H4 (cell line): ENCODE measurements at places on chromosomes 11 and 22. TPM values are rescaled to one million over a fixed set of nuclear protein-coding genes. Genes with fewer than 3 reads are reported as not detected.

APIP gene
- 124 and 131 TPM in 2 replicates for total RNA-seq

UBQLNL gene
- total RNA-seq: not detected in 2 replicates

OR51B4 gene
- total RNA-seq: 1.1 and 6.9 TPM in 2 replicates

P2RY2 gene
- not detected in 2 replicates for total RNA-seq

LRFN4 gene
- 4.7 and 12.4 TPM in 2 replicates for total RNA-seq

INS gene
- total RNA-seq: not detected in 2 replicates

TRIM51 gene
- not detected in 2 replicates for total RNA-seq

C11orf16 gene
- total RNA-seq: not detected in 2 replicates

BCO2 gene
- 1.2 TPM in 1 of 2 replicates, not detected in the other for total RNA-seq

SMC1B gene
- not detected in 2 replicates for total RNA-seq

APOL5 gene
- total RNA-seq: not detected in 2 replicates

RIMBP3B gene
- 0.27 TPM in 1 of 2 replicates, not detected in the other for total RNA-seq

HBG1 gene
- total RNA-seq: 2.1 TPM in 1 of 2 replicates, not detected in the other

TMEM218 gene
- 34.3 and 38.1 TPM in 2 replicates for total RNA-seq

ALDH3B1 gene
- total RNA-seq: 17.0 and 19.9 TPM in 2 replicates

LMO2 gene
- total RNA-seq: 1.4 and 1.5 TPM in 2 replicates

TBX10 gene
- total RNA-seq: not detected in 2 replicates

XKR3 gene
- 0.06 TPM in 1 of 2 replicates, not detected in the other for total RNA-seq
